ENCODE measurements at places on chromosomes 16 and 17.

- DNase-seq = no peak
These were observed 88.8 kb upstream of the TNRC6C start for GRCh38 chr17:77869665-77870132.

DNA sequence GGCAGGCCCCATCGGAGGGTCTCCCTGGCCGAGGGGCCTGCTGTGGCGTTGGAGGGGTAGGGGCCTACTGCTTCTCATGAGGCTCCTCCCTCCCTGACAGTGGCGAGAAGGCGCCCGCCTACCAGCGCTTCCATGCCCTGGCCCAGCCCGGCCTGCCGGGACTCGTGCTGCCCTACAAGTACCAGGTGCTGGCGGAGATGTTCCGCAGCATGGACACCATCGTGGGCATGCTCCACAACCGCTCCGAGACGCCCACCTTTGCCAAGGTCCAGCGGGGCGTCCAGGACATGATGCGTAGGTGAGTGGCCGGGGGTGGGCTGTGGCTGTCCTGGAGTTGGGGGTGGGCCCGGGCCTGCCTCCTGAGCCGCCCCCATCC is 1.7 kb downstream of the CDT1 start:
- DNase-seq = no peak

DNA sequence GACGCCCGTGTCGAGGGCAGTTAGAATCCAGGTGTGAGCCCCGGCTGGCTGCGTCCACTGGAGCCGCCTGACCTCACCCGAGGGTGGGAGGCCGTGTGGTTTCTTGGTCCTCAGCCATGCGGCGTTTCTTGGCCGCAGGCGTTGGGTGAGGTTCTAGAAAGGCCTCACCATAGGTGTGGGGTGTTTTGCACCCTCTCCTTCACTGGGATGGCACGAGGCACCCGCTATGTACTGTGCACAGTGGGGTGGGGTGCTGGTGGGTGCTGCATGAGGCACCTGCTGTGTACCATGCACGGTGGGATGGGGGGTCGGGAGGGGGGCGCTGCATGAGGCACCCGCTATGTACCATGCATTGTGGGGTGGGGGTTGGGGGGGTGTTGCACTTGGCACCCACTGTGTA is 169.6 kb downstream of the BANP start:
- no peak for DNase-seq

DNA sequence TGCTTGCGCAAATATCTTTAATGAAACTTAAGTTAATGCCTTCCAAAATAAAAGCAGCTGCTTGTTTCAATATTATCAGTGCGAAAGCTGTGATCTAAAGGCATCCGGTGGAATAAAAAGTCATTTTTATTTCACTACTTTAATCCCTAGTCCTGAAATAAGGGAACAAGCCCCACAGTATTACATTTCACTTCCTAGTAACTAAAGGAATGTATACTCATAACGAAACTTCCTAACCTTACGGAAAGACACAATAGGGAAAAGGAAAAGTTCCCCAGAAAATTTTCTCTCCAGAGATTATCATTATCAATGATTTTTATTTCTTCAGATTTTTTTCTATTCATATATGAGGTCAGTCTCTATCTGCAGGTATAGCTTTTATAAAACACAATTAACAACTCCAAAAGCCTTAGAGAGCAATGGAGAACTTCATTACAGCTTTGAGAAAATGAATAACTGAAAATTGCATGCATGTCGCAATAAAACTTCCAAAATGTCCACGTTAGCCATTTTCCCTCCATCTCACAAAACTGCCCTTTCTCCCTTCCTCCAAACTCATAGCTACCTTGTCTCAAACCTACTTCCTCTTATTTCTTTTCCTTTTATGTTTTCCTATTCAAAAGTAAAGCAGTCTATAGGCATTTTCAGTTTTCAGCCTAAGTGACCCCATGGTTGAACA is 154.3 kb upstream of the MED13 start:
- no peak for DNase-seq

DNA sequence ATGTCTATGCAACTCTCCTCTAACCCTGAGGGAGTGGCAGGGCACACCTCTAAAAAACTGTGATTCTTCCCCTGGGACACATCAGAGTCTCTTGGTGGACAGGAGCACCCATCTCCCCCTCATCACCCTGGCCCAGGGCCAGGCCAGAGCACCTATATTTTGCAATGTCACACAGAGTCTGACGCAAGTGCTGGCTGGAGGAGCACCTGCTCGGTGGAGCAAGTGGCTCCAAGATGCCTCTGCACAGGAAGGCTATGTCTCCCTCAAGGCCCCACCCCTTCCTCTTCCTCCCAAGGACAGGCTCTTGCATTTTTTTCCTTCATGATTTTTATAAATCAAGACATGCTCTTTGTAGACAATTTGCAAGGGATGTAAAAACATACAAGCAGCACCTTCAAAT is 13.3 kb downstream of the SNN start:
- DNase-seq = no peak
